ENCODE measurements at places on chromosomes 7 and 10.

GRCh38 chr10:69410487-69410886, 6.2 kb downstream of the TACR2 start:
- no peak for DNase-seq

DNA sequence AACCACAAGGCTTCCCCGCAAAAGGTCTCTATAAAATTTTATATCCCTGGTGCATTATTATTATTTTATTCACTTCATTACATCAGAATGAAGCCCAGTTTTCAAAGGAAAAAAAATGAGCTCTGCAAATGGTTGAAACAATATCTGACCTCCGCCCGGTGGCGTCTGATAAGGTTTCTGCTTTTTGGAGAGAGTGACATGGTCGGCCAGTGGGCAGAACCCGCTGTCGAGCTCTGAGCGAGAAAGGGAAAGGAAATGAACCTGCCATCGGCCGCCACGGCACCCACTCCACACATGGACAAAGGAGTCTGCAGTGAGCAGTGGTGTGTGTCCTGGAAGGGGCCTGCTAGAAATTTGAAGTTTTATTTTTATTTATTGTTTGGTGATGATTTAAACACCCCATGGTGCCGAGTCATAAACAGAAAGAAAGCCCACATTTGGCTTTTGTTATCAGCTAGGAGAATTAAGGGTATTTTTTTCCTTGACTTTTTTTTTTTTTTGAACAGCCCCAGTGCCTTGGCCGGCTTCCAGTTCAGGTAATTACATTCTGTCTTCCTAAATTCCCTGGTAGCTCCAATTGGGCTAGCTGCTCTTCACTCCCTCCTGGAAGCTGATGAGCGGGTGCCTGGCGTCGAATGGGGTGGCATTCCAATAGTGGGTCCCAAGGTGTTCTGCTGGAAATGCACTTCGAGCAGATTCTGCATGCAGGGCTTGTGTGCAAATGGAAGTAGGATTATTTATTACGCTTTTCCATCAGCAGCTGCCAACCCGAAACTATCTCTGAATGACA, 149.4 kb upstream of the MKI67 start:
- no peak for DNase-seq

- DNase-seq, result no peak
Observed at GRCh38 chr10:102497545-102497944, 5.0 kb downstream of the ACTR1A start.

GRCh38 chr10:124179308-124180043, 86.1 kb upstream of the CHST15 start:
- no peak for DNase-seq

DNA sequence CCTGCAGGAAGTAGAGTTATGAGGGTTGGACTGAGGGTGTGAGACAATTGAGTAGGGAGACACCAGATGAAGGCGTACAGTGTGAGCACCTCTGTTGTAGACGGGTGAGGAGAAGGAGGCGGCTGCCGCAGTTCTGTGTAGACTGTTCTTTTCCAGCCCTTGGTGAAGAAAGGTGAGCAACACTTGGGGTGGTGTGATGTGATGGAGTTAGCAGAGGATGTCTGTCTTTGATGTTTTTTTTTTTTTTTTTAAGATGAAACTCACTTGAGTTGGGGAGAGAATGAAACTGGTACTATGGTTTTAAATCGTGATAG, 42.8 kb upstream of the RNF216 start:
- no peak for DNase-seq

Data from cortex of kidney (tissue), 1 donor.